ENCODE measurements at places on chromosomes 6 and 20. TPM values are rescaled to one million over a fixed set of nuclear protein-coding genes. Genes with fewer than 3 reads are reported as not detected.
A peak's percentile ranks its signal among the peaks of the same experiment; 100 is the strongest.

Gene FAM209A
- total RNA-seq, result not detected

Gene BHLHE23
- total RNA-seq, result not detected

Gene PGC
- total RNA-seq, result not detected

Gene MAS1
- total RNA-seq, result not detected

DNA sequence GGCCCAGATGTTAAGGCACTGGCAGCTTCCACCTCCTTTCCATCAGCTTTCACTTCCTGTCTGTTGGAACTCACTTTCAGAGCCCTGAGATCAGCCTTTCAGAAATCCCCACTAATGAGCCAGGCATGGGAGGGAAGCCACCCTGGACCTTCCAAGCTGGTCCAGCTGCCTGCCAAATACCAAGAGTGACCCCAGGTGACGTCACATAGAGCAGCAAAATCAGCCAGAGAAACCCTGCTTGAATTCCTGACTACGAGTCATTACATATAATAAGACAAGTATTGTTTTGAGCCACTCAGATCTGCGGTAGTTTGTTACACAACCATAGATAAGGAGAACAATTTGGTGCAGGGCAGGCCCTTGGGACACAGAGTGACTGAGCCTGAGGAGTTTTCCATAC is 556.0 kb upstream of the JAG1 start:
- DNase-seq, result no peak
- no peaks in the 10 kb centered on the region for H3K36me3 ChIP-seq
- H3K4me3 ChIP-seq, result no peak overlapping the region
- no peaks in the 10 kb centered on the region for H3K27me3 ChIP-seq

- no peak overlapping the region for H3K4me3 ChIP-seq
- H3K36me3 ChIP-seq, result no peaks in the 10 kb centered on the region
- no peak for DNase-seq
- no peaks in the 10 kb centered on the region for H3K4me1 ChIP-seq
- H3K27ac ChIP-seq, result no peak overlapping the region
These were observed 10.8 kb upstream of the LY86 start for GRCh38 chr6:6577735-6578134.

DNA sequence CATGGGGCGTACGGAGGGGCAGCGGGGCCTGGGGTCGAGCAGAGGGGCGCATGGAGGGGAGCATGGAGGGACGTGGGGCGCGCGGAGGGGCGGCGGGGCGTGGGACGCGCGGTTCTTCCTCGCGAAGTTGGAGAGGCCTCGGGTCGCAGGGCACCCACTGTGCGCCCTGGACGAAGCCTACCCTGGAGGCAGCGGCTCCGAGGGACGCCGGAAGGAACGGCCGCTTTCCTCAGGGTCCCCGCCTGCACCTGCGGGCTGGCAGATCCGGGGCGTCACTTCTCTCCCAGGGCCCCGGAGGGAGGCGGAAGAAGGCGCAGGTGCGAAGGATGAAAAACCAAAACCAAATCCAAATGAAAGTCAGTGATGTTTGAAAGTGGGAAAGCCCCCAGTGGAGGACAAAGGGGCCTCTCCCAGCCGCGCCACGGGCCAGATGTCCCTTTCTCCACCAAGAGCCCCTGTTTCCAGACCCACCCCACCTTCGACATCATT is 142.1 kb upstream of the PDE10A start:
- H3K27ac ChIP-seq, result no peak overlapping the region
- DNase-seq, result no peak
- peaks cover 17% of the 10 kb centered on the region for H3K27me3 ChIP-seq
- no peaks in the 10 kb centered on the region for H3K4me1 ChIP-seq
- no peaks in the 10 kb centered on the region for H3K36me3 ChIP-seq

- H3K36me3 ChIP-seq, result peaks cover 12% of the 10 kb centered on the region
- no peaks in the 10 kb centered on the region for H3K27me3 ChIP-seq
- H3K4me1 ChIP-seq, result no peaks in the 10 kb centered on the region
- no peak overlapping the region for H3K4me3 ChIP-seq
These were observed 59.5 kb downstream of the ZMYND8 start for GRCh38 chr20:47296950-47297349.

DNA sequence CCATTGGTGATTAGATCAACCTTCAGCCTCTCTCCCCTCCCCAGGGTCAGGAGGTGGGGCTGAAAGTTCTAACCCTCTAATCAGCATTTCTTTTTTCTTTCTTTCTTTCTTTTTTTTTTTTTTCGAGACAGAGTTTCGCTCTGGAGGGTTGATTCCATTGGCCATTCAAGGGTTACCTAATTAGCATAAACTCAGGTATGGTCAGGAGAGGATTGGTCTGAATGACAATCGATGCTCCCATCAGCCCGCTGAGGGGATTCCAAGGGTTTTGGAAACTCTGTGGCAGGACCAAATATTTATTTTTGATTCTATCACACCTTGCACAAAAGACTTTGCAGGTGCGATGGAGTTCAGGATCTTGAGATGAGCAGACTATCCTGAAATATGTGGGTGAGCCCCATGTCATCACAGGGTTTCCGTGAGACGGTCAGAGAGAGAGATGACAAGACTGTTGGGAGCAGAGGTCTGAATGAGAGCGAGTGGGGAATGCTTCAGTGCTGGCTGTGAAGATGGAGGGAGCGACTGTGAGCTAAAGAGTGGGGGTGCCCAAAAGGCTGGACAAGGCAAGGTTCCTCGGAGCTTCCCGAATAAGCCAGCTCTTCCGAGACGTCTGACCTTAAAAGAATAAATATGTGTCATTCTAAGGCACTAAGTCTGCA is 107.1 kb downstream of the BMP7 start:
- H3K36me3 ChIP-seq, result no peaks in the 10 kb centered on the region
- DNase-seq, result peak; percentile 47
- H3K27ac ChIP-seq, result no peak overlapping the region
- H3K4me3 ChIP-seq, result no peak overlapping the region

DNA sequence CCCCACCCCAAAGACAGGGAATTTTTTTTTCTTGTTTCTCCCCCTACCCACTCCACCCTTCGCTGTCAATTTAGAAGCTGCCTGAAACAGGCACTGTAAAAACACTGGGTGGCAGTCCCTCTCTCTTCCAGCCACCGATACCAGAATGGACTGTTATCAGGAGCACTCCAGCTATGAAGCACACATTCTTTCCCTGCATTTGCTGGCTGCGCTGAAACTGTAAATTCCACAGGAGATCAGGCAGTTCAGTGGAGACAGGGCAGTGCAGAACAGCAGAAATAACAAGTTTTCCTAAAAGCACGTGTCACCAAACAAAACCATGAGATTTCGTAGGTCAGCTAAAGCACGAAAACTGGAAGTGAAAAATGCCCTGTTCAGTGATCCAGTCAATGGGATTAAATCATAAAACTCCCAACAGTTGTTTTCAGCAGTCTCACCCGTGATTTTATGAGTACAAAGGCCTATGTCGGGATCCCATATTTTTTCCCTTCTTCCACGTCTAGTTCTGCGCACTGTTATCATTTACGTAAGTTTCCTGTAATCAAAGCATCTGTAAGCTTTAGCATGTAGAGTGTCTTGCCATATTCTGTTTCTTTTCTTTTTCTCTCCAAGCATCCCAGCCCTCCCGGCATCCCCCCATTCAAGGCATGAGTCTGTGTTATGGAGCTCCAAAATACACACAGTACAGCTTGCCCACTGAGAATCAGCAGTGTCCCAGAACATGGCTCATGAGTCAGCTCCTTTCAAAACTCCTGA is 359.9 kb upstream of the EPHA7 start:
- no peaks in the 10 kb centered on the region for H3K36me3 ChIP-seq
- peak overlapping the region; percentile 75 for H3K27ac ChIP-seq
- H3K4me1 ChIP-seq, result peaks cover 14% of the 10 kb centered on the region
- no peaks in the 10 kb centered on the region for H3K27me3 ChIP-seq
- DNase-seq, result no peak
